ENCODE measurements at places on chromosomes 6 and 20.

DNA sequence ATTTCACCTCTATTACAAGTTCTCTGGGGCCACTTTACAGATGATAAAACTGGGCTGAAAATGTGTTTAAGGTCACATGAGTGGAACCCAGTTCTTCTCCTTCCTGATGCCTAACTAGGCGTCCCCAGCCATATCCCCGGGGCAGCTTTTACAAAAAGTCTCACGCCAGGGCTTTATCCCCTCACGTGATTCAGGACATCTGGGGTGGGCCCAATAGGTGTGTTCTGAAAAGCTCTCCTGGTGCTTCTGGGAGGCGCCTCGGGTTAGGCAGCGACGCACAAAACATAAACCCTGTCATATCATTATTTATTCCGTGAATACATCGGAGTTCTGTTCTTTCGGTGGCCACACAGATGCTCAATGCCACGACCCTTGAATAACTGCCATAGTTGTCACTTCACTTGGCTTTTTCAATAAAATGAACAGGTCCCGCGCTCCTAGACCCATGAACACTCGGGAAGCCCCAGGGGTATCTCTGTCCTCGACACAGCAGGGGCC lies 32.1 kb downstream of the SF3B5 start:
- no peak for DNase-seq

DNA sequence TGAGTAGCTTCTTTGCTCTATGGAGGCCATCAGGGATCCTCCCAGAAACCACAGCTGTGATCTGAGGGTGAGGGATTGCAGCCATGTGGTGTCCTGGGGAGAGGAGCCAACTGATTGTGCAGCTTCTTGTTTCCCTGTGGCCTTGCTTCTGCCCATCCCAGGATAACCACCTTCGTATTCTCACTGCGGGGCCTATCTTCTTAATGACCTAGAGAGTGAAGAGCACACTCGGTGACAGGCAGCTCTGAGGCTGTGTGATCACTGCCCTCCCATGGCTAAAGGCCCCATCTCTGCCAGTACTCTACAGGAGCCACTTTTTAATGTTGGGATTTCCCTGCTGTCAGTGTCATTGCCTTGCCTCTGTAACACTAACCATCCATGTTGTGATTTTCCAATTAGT lies 5.3 kb upstream of the RAET1L start:
- no peak for DNase-seq

DNA sequence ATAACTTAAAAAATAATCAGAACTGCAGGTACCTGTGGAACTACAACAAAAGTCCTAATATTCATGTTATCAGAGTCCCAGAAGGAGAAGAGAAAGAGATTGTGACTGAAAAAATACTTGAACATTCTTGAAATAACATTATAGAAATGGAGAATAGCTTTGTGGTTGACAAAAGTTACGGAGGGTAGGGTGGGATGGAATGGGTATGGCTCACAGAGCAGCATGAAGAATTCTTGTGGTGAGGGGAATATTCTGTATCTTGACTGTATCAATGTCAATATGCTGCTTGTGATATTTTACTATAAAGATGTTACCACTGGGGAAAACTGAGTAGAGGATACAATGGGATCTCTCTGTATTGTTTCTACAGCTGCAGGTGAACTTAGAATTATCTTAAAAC lies 122.5 kb downstream of the DST start:
- DNase-seq: no peak

DNA sequence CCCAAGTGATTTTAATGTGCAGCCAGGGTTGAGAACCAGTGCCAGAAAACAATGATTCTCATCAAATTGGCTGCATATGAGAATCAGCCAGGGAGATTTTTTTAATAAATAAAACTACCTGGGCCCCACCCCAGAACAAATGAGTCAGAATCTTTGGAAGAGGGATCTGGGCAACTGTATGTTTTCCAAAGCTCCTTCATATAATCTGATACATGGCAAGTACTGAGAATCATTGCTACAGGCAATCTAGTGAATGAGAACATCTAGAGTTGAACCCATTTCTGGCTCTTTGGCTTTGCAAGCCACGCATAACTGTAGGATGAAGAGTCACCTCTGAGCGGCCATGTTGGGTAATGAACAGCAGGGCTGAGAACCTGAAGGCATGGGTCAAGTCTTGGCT lies 26.1 kb upstream of the DSP start:
- DNase-seq: no peak

DNA sequence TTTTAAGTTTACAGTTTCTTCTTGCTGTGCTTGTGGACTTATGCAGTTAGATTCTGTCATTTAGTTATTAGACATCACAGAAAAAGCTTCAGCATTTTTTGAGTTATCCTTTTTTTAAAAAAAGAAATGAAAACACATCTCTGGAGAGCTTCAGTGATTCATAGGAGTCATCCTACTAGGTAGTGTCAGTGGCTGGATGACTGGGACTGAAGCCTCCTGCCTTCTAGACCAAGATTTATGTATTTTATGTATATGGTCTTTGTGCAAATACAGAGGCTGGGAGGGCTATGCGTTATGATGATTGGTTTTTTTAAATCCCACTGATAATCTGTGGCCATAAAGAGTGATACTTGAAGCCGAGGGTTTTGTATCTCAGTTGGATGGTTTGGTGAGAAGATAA lies 125.9 kb upstream of the JAG1 start:
- DNase-seq: no peak

DNA sequence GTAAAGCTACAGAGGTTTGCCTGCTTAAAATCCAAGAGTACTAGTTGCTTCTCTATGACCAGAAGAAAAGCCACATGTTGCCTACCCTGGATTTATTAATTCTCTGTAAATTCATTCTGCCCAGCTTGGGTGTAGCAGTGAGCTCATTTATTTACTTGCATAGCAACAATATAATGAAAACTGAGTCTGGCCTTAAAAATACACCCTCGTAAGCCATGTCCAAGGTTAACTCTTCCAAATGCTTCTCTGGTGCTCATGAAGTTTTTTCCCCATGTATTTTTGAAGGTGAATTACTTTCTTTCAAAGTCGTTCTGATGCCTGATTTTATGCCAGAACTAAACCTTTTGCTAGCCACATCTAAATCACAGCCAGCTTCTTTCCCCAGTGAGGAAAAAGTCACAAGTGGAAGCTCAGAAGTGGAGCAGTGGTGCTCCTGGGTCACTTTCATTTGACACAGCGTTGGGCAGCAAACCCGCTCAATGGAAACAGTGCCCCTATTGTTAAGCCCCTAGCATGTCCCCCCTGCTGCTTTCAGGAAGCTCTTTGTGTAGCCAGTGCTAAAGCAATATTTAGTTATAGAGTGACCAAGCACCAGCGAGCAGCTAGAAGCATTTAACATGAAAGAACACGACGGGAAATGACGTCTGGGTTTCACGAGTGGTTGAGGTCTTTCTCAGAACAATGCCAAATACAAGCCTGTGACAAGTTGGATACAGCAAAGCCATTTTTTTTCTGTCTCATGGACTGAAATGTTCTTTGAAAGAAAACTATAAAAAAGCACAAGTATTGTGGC lies 29.8 kb downstream of the NEDD9 start:
- DNase-seq: no peak

DNA sequence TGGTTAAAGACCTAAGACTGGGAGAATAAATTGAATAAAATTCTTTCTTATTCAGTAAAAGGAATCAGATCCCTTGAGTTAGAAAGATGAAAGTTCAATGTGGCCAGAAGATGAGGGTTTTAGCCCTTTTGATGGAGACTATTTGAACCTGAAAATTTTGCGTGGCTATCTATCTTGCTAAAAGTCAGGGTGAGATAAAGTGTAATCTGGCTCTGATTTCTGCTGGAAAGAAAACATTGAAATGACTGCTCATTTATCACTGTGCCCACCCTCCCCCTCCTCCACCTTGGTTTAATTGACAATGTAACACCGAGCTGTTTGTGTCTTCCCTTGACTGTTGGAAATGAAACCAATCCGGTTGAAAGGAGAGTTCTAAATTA lies 32.9 kb upstream of the TCF21 start:
- DNase-seq: no peak

DNA sequence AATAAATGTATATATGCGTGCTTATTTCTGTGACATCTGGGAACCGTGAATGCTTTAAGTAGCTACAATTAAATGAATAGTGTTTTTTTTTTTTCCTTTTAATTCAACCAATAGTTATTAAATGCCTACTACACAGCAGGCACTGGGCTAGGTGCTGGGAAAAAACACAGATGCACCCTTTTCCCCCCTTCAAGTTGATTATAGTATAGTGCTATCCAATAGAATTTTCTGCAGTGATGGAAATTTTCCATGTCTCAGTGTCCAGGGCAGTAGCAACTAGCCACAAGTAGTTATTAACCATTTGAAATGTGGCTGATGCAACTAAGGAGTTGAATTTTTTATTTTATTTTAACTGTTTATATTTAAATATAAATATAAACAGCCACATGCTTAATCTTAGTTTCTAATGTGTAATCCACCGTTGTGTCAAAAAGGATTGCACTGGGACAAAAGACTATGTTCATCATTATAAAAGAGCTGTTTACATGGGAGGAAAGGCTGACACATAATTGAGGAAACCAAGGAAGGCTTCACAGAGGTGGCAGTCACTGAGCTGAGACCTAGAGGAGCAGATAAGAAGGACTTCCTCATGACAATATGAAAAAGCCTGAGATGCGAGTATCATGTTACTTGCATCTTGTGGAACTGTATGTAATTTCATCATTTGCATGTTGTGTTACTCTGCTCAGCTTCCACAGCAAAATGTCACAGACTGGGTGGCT lies 261.2 kb upstream of the PLCB4 start:
- no peak for DNase-seq

GRCh38 chr6:168778201-168778600 lies 337.2 kb downstream of the SMOC2 start:
- DNase-seq: no peak

DNA sequence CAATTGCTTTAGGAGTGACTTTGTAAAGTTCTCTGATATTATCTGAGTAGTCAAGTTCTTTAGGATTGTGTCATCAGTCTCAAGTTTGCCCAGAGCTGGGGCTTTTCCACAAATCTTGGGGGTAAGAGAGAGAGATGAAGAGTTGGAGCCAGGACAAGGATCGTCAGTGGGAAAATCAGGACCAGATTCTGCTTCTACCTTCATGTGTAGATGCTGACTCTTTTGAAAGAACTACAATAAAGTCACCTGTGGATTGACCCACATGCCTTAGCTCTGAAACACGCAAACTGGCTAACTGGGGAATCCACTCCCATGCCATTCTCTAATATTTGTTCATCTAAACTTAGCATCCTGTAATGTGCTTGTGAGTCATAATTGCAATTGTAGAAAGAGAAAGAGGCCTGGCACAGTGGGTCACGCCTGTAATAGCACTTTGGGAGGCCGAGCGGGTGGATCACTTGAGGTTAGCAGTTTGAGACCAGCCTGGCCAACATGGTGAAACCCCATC lies 15.6 kb upstream of the BICRAL start:
- no peak for DNase-seq

GRCh38 chr6:169968541-169969270 lies 217.3 kb downstream of the ERMARD start:
- DNase-seq: no peak

DNA sequence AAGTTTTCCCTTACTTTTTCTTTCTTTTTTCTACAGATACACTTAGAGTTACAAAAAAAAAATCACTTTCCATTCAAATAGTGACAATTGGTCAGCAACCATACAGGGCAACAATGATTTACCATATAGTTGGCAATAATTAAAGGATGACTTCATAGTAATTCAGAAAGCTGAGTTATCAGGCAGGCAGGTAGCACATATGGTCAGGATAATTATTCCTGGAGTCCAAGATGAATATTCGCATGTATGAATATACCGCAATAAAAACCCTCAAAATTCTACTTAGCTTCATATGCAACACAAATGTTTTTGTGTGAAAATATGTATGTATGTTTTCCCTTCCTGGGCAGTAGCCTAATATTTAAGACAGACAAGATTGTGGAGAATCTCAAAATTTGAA lies 34.5 kb downstream of the COL19A1 start:
- no peak for DNase-seq

- DNase-seq: no peak
These were observed 78.4 kb downstream of the FYN start for GRCh38 chr6:111794727-111795452.

DNA sequence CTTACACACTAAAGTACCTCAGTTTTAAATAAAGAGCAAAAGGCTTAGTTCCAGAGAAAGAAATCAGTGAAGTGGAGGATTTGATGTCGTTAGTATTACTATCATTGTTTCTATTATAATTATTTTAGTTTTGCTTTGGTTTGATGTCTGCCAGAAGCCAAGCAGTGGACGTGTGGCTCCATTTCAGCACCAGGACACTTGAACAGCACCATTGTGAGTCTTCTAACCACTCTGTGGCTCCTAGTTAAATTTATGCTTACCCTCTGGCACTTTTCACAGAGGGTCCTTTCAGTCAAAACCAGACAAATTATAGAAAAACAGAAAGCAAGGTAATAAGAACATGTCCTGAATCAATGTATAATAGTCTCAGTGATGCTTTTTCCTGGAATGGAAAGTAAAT lies 3.4 kb downstream of the COL9A1 start:
- no peak for DNase-seq

DNA sequence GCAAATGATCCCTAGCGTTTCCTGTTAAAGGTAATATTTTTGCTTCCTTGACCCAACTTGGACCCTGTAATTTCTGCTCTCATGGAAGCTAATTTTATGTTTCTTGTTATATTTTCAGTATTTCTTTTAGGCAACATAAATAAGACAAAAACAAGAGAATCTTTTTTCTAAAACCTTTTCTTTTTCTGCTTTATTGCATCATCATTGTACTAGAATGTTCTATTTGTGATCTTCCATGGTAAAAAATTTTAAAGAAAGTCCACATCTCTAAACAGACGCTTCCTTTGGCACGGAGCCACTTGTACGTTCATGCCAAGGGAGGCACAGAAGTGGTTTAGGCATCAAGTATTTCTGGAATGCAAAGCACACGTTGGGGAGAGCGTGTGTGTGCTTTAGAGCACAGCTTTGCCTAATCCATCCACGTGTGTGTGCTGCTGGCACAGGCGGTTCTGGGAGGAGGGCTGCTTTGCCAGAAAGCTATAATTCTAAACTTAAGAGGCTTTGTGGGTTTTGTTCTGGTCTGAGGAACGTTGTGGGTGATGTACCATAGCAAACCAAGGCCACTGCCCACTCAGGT lies 98.3 kb downstream of the SASH1 start:
- DNase-seq: no peak

- no peak for DNase-seq
These were observed 17.1 kb upstream of the MAP1LC3A start for GRCh38 chr20:34541264-34541901.

GRCh38 chr20:47782920-47783552 lies 2.2 kb downstream of the SULF2 start:
- DNase-seq: no peak

- peak; percentile 96 for DNase-seq
These were observed 5.3 kb upstream of the HMGN4 start for GRCh38 chr6:26532699-26533531.

- DNase-seq: no peak
These were observed 49.9 kb downstream of the PIGU start for GRCh38 chr20:34626992-34627391.

DNA sequence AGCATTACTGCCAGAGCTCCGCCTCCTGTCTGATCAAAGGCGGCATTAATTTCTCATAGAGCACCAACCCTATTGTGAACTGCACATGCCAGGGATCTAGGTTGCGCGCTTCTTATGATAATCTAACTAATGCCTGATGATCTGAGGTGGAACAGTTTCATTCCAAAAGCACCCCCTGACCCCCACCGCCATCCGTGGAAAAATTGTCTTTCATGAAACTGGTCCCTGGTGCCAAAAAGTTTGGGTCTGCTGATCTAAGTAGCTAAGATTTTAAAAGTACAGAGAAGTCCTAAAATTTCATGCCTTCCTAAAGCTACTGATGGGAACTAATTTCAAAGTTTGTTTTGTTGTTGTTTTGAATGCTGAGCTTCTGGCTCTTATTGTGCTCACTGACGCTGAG lies 281.6 kb downstream of the PRL start:
- no peak for DNase-seq

All from activated CD4-positive, alpha-beta T cell treated with anti-CD3 and anti-CD28 coated beads, Interleukin-2, amount 50 U/mL, for 4 hours (primary cell).